CMK (cell line): ENCODE measurements at places on chromosomes 7 and 10.

DNA sequence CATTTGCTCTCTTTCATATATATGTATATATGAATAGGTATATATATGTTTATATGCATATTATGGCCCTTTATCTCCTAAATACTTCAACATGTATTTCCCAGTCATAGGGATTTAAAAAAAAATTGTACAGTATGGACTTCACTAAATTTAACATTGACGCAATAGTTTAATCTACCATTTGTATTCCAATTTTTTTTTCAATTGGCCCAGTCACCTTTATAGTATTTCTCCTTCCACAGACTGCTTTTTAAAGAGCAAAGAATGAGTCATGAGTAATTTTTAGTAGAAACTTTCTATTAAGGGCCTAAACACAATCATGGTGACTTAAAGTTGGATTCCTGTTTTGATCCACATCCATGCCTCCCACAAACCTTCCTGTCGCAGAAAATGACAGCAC lies 20.5 kb downstream of the CCSER2 start:
- DNase-seq: no peak

DNA sequence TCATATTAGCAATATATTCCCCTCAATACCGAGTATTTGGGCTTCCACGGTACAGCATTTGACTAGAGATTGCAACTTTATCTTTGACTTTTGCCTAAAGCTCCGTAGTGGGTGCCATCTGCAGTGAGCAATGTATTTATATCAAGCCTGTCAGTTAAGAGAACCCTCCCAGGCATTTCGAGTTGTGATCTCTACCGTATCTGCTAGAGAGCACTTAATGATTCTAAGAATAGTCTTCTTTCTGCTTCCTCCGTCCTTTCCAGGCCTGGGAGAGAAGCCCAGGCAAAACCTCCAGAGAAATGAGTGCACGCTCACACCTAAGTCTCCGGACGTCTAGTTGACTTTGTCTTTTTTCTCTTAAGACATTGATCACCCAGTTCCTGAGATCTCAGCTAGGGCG lies 210.6 kb downstream of the KLF6 start:
- DNase-seq: no peak

- DNase-seq: no peak
Observed at GRCh38 chr7:28669330-28669729, 257.0 kb downstream of the CREB5 start.

- DNase-seq: no peak
Observed at GRCh38 chr10:128072046-128072445, 54.2 kb downstream of the MKI67 start.

DNA sequence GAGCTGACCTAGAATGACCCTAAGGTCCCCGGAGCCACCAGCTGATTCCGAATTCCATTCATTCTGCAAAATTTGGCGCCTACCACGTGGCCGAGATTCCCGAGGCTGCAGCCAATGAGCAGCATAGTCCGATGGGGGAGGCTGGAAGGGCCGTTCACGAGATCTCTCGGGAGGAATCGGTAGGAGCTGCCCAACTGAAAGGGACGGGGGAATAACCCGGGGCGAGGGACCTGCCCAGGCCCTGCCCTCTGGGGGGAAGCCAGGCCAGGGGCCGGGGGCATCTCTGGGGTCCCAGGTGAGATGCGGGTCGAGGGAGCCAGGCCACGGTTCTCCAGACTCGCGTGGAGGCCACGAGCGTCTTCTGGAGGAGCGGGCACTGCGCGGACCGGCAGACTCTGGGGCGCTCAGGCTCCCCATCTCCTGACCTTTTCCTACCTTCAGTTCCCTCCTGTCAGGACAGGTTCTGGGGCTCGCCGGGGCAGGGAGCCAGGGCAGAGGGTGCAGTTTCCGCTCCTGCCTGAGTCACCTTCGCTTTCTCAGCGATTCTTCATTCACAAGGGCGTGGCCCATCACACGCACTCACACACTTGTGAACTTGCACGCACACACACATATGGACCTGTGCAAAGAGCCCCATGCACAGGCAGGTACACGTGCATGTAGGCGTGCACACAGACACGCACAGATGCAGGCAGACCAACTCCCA lies 173.4 kb downstream of the RNF216 start:
- DNase-seq: no peak

DNA sequence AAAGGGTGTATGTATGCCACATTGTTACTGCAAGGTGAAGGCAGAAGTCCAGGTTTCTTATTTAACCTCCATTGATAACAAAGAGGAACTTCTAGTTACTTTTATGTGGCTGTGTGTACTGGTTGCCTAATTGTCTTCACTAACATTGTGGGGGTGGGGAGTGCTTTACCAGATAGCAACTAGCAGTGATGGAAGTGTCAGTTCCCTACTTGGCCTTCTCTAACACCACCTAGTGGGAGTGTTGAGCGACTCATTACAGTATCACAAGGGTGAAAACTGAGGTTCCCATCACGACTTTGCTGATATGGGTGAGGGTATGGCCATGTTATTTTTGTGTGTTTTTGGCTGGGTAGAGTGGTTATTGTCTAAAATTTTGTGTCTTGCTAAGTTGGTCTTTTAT lies 274.4 kb downstream of the THSD7A start:
- no peak for DNase-seq

- DNase-seq: no peak
Observed at GRCh38 chr10:22230158-22230833, 12.5 kb upstream of the EBLN1 start.

- DNase-seq: no peak
Observed at GRCh38 chr10:60952067-60952845, 8.3 kb upstream of the RHOBTB1 start.

GRCh38 chr7:137992104-137992549 lies 9.8 kb downstream of the CREB3L2 start:
- no peak for DNase-seq

- DNase-seq: no peak
Observed at GRCh38 chr7:44750921-44751571, 2.4 kb downstream of the ZMIZ2 start.

- no peak for DNase-seq
Observed at GRCh38 chr10:554182-554848, 135.2 kb downstream of the DIP2C start.
